Naive B cell (primary cell): ENCODE measurements at places on chromosomes 5 and 9. TPM values are rescaled to one million over a fixed set of nuclear protein-coding genes. Genes with fewer than 3 reads are reported as not detected.
A peak's percentile ranks its signal among the peaks of the same experiment; 100 is the strongest.

DNA sequence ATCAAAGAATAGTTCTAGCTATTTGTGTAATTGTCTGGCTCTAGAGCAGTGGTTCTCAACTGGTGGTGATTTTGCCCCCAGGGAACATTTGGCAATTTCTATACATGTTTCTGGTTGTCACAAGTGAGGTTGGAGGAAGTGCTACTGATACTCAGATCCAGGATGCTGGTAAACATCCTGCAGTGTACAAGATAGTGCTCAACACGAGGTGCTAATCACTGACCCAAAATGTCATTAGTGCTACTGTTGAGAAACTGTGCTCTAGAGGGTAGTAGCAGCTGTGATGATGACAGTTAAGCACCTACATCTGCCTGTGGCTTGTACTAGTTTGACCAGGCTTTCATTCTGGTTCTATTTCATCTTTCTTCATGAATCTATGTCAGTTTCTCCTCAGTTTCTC lies 22.1 kb downstream of the LRRC19 start:
- H3K27me3 ChIP-seq: no peaks in the 10 kb centered on the region
- no peak overlapping the region for H3K4me3 ChIP-seq
- H3K4me1 ChIP-seq: no peaks in the 10 kb centered on the region
- no peak overlapping the region for H3K27ac ChIP-seq

Gene BTNL3
- not detected for polyA plus RNA-seq

Gene CXXC5
- 351 TPM for polyA plus RNA-seq

DNA sequence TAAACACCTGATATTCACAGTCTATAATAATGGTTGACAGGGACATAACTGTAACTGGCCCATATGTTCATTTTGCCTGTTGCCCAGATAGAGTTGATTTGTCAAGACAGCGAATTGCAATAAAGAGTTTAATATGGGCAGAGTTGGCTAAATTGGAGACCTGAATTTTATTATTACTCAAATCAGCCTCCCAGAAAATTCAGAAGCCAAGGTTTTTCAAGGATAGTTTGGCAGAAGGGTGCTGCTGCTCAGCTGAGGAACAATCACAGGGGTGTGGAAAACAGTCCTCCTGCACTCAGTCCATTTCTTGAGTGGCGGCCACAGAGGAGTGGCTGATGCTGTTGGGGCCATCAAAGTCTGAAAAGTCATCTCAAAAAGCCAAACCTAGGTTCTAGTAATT lies 19.0 kb downstream of the ANXA2R start:
- H3K27ac ChIP-seq: peak overlapping the region; percentile 99
- H3K36me3 ChIP-seq: no peaks in the 10 kb centered on the region
- H3K27me3 ChIP-seq: no peaks in the 10 kb centered on the region

Gene SPAG8
- 1.2 TPM for polyA plus RNA-seq

Gene C5orf24
- 13.0 TPM for polyA plus RNA-seq

Gene GARIN3
- not detected for polyA plus RNA-seq

Gene HAPLN1
- polyA plus RNA-seq: not detected

DNA sequence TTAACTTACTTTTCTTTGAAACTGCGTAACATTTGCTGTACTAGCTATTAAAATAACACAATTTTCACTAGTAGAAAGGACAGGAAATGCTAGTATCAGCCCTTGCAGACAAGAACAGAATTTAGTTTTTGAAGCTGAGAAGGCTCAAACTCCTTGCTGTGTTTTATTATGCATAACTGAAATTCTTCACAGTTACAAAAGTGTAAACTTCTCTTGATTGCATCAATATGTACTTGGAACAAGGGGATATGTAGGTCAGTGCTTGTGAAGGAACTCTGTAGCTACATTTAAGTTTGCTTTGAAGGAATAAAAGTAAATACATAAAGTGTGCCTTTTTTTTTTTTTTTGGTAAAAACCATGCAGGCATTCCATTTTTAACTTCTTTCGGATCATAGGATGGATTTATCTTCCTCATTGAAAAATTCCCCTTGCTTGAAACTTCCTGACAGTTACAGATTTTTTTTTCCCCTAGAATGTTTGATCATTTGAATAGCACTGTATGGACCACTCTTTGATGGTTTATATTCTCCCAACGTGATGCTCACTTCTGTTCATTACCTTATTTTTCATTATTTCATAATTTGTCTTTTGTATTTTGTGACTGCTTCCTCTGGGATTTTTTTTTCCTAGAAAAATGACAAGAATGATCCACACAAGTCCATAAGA lies 94.9 kb upstream of the DAB2 start:
- H3K4me1 ChIP-seq: no peaks in the 10 kb centered on the region
- peaks cover 10% of the 10 kb centered on the region for H3K27me3 ChIP-seq
- no peak overlapping the region for H3K4me3 ChIP-seq
- no peak overlapping the region for H3K27ac ChIP-seq

Gene KCNV2
- not detected for polyA plus RNA-seq

DNA sequence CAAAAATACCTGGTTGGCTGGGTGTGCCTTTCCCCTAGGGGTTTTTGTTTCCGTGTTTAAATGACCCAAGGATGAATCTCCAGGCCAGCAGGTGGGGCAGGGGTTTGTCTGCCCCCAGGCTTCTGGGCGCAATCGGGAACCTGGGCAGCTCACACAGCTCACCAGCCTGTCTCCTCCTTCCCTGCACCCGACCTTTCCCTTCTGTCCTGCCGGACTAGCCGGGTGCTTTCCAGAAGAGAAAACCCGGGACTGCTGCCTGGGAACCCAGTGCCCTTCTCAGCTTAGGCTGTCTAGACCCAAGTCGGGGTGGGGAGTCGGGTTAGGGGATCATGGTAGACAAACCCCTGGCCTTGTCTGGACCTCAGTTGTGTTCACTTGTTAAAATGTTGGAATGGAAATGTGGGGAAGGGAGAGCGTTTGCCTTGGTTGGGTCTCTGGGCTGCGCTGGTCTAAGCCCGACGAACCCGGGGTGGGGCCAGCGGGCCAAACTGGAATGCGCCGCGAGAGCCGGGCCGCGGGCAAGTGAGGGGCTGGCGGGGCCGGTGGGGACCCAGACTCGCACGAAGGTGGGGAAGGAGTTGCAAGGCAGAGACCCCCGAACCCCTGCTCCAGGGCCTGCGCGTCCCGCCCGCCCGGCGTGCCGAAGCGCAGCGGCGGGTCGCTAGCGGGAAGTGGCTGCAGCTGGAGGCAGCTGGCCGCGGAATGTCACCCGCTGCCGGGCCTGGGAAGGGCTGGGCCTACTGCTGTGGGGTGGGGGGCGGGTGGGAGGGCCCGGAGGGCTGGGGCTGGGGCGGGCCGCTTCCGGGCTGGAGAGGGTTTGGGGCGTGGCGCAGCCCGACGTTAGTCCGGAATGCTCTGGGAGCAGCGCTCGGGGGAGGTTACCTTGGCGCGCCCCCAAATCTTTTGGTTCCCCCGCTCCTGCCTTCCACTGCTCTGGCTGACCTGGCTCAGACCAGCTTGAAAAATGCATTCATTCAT lies 84.6 kb downstream of the DAB2IP start:
- peak overlapping the region; percentile 87 for H3K4me3 ChIP-seq
- no peak overlapping the region for H3K27ac ChIP-seq
- peaks cover 26% of the 10 kb centered on the region for H3K27me3 ChIP-seq
- peaks cover 12% of the 10 kb centered on the region for H3K4me1 ChIP-seq
- no peaks in the 10 kb centered on the region for H3K36me3 ChIP-seq

DNA sequence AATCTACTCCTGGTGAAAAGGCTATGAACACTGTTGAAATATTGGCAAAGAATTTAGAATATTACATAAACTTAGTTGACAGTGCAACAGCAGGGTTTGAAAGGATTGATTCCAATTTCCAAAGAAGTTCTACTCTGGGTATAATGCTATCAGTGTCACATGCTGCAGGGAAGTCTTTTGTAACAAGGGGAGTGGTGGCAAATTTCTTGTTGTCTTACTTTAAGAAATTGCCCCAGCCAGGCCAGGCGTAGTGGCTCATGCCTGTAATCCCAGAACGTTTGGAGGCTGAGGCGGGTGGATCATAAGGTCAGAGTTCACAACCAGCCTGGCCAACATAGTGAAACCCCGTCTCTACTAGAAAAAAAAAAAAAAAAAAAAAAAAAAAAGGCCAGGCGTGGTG lies 86.3 kb upstream of the OTULINL start:
- DNase-seq: no peak
- peaks cover 28% of the 10 kb centered on the region for H3K36me3 ChIP-seq
- no peaks in the 10 kb centered on the region for H3K27me3 ChIP-seq
- H3K27ac ChIP-seq: no peak overlapping the region
- no peaks in the 10 kb centered on the region for H3K4me1 ChIP-seq

DNA sequence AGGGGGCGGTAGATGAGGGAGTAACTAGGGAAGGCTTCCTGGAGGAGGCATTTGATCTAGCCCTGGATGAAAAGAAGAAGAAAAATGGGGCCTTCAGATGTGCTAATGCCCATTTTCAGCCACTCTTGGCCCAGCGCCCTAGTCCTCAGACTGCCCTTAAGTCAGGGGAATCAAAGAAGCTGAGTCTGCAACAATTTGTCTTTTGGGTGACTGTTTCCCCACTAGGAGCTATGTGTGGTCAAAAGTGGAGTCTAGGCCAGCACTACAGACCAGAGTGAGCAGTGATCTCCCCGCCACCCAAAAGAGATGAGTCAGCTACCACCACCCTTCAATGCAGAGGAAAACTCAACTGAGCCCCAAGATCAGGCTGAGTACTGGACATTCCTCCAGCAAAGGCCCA lies 542.1 kb downstream of the BNC2 start:
- no peaks in the 10 kb centered on the region for H3K4me1 ChIP-seq
- DNase-seq: no peak
- H3K27ac ChIP-seq: no peak overlapping the region
- H3K27me3 ChIP-seq: no peaks in the 10 kb centered on the region
- H3K4me3 ChIP-seq: no peak overlapping the region

DNA sequence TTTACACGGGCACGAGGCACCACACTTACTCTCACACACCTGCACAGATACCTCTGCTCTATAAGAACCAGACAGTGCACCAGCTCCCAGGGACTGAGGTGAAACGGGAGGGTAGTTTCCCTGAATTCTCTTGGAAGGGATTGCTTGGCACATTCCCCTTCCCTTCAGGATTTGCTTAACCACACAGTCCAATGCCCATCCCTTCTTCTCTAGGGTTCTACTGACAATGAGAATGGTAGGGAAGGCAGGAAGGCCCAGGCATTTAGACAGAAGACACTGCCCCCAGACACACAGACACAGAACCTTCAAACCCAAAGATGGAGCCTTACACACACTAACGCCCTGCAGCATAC lies 704 bp upstream of the LHX6 start:
- no peak for DNase-seq
- no peak overlapping the region for H3K27ac ChIP-seq
- peaks cover 3% of the 10 kb centered on the region for H3K4me1 ChIP-seq
- H3K27me3 ChIP-seq: peaks cover 30% of the 10 kb centered on the region
- no peaks in the 10 kb centered on the region for H3K36me3 ChIP-seq
- no peak overlapping the region for H3K4me3 ChIP-seq

DNA sequence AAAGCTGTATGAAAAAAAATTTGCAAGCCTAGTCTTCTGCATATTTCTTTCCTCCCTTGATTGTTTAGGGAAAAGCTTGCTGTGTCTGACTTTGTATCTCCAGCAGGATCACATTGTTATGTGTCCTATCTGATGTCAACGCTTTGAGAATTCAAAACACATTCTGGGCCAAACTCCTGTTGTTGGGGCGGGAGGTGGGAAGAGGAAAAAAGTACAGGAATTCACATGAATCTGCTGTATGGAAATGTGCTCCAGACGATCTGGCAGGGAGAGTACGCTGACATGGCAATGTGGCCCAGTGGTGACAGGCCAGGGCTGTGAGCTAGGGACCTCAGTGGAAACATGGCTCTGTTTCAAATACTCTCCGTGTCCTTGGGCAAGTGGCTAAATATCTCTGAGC lies 87.4 kb upstream of the GNA14 start:
- H3K27me3 ChIP-seq: no peaks in the 10 kb centered on the region
- H3K36me3 ChIP-seq: no peaks in the 10 kb centered on the region
- H3K27ac ChIP-seq: no peak overlapping the region
- no peak for DNase-seq
- H3K4me1 ChIP-seq: peaks cover 3% of the 10 kb centered on the region
- no peak overlapping the region for H3K4me3 ChIP-seq

- peaks cover 14% of the 10 kb centered on the region for H3K36me3 ChIP-seq
- no peaks in the 10 kb centered on the region for H3K4me1 ChIP-seq
- peaks cover 35% of the 10 kb centered on the region for H3K27me3 ChIP-seq
- no peak overlapping the region for H3K4me3 ChIP-seq
Measured at GRCh38 chr5:68861099-68861498, 232.7 kb upstream of the SLC30A5 start.

- no peak for DNase-seq
- no peaks in the 10 kb centered on the region for H3K27me3 ChIP-seq
- no peak overlapping the region for H3K27ac ChIP-seq
- H3K36me3 ChIP-seq: peaks cover 8% of the 10 kb centered on the region
Measured at GRCh38 chr5:146726891-146727290, 151.7 kb downstream of the PPP2R2B start.

- H3K36me3 ChIP-seq: no peaks in the 10 kb centered on the region
- no peak overlapping the region for H3K27ac ChIP-seq
- DNase-seq: no peak
- no peak overlapping the region for H3K4me3 ChIP-seq
- H3K27me3 ChIP-seq: peaks cover 13% of the 10 kb centered on the region
- H3K4me1 ChIP-seq: peaks cover 4% of the 10 kb centered on the region
Measured at GRCh38 chr9:114289571-114290481, 33.1 kb upstream of the ORM1 start.

DNA sequence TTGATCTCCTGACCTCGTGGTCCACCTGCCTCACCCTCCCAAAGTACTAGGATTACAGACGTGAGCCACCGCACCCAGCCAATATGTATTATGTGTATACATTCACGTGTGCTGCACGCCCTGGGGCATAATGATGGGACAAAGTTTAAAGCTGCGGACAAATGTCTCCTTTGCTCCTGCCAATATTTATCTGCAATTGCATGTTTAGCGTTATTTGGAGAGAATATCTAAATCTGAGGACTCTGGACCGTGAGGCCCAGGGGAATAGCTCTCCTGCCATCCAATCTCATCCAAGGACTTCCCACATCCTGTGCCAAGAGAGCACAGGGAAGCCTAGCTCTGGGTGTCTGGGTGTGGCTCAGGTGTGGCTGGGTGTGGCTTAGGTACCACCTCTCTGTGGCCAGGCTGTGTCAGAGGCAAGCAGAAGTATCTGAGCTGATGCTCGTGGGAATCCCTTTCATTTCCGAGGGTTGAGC lies 6.9 kb upstream of the BOD1 start:
- H3K27me3 ChIP-seq: peaks cover 4% of the 10 kb centered on the region
- H3K4me3 ChIP-seq: no peak overlapping the region
- H3K27ac ChIP-seq: no peak overlapping the region
- H3K36me3 ChIP-seq: no peaks in the 10 kb centered on the region
- no peak for DNase-seq
- peaks cover 18% of the 10 kb centered on the region for H3K4me1 ChIP-seq

Gene FAM240B
- not detected for polyA plus RNA-seq

GRCh38 chr5:170289764-170290163 lies 7.8 kb downstream of the LCP2 start:
- no peak for DNase-seq
- no peak overlapping the region for H3K4me3 ChIP-seq
- no peak overlapping the region for H3K27ac ChIP-seq
- H3K36me3 ChIP-seq: peaks cover 17% of the 10 kb centered on the region

- DNase-seq: no peak
- H3K36me3 ChIP-seq: no peaks in the 10 kb centered on the region
- H3K4me1 ChIP-seq: peaks cover 16% of the 10 kb centered on the region
- H3K4me3 ChIP-seq: no peak overlapping the region
- peaks cover 63% of the 10 kb centered on the region for H3K27me3 ChIP-seq
Measured at GRCh38 chr5:2752059-2752820, 763 bp upstream of the IRX2 start.
